ENCODE measurements at places on chromosomes 7 and 10. TPM values are rescaled to one million over a fixed set of nuclear protein-coding genes. Genes with fewer than 3 reads are reported as not detected.

The CFAP43 gene
- total RNA-seq = not detected

The CALCR gene
- not detected for total RNA-seq

The TMEM236 gene
- 0.06 TPM for total RNA-seq

The OR2A42 gene
- total RNA-seq = not detected

The FAM20C gene
- total RNA-seq = not detected

The BHLHA15 gene
- 4.3 TPM for total RNA-seq
